RKO (cell line): ENCODE measurements at places on chromosomes 12 and 14.

DNA sequence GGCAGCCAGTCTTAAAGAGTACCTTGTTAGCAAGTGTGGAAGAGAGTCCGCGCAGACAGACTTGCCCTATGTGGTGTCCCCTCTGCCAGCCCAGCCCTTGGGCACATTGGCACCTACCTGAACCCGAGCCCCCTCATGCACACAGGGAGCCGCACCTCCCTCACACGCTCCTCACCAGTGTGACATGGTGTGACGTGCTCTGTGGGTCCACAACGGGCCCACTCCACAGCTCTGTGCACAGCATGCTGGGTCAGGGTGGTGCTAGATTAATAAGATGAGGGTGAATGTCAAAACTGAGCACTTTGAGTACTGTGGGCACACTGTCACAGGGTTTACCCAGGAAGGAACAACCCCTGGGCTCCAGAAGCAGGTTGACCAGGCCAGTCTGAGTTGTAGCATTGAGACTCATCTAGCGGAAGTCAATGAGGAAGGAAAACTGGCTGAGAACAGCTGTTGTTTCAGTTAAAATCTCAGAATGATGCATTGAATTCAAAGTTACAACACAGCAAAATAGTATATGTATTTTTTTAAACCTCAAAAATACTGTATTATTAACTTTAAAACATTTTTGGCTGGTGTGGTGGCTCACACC lies 53.4 kb upstream of the AMN start:
- no peak for DNase-seq

- DNase-seq = no peak
These were observed 65.3 kb upstream of the FAM181A start for GRCh38 chr14:93861836-93862235.

DNA sequence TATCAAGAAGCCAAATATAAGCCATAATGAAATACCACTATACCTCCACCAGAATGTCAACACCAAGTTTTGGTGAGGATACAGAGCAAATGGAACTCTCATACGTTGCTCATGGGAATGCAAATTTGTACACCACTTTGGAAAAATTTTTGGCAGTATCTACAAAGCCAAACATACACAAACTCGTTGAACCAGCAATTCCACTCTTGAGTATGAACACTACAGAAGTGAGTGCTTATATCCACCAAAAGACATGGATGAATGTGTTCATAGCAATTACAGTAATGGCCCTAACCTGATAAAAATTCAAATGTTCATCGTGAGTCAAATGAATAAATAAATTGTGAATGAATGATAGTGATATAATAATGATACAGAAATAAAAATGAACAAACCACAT lies 24.8 kb downstream of the C12orf71 start:
- DNase-seq = no peak

DNA sequence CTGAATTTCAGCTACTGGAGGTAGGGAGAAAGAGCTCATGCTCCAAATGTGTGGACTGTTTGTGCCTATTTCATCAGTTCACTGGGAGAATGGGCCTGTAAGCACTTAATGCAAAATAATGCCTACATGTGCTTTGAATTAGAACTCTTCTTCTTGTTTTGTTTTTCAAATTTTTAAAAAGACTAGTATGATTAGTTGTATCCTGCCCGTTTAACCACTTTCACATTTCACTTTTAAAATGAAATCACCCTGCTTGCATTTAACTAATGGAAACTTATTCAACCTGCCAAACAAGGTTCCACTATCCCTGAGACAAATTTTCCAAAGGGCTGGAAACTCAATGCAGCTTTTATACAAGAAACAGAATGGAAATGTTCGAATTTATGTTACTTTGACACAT lies 79.7 kb downstream of the SAMD4A start:
- no peak for DNase-seq

DNA sequence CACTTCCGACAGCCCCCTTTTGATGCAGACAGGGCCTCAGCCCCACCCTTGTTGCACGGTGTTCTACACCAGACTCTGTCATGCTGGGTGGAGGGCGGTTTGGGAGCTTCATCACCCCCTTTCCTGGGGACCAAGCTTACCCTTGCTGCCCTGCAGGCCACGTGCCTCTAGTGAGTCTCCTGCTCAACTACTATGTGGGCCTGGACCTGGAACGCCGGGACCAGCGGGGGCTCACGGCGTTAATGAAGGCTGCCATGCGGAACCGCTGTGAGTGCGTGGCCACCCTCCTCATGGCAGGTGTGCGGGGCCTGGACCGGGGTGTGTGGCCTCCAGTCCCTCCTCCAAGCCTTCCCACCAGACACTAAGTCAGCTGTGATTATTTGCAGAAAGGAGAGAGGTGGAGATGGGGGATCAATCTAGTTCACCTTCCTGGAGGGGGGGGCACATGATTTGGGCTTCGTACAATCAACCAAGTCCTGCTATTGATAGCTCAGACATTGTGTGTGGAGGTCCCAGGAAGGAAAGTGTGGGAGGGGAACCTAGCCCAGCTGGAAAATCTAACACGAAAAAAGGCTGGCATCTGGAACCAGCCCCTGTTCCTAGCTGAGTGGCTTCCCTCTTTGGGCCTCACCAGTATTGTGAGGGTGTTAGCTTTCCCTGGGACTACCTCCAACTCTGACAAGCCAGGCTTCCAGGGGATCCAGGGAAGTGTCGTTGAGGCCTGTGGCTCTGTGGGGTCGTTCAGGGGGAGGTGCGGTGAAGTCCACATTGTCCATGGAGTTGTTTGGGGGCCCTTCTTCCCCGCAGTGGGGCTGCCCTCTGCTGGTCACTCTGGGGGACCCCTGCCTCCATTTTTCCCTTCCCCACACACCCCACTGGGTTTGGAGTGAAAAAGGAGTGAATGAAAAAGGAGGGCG lies 1.6 kb downstream of the ANKRD33 start:
- no peak for DNase-seq

DNA sequence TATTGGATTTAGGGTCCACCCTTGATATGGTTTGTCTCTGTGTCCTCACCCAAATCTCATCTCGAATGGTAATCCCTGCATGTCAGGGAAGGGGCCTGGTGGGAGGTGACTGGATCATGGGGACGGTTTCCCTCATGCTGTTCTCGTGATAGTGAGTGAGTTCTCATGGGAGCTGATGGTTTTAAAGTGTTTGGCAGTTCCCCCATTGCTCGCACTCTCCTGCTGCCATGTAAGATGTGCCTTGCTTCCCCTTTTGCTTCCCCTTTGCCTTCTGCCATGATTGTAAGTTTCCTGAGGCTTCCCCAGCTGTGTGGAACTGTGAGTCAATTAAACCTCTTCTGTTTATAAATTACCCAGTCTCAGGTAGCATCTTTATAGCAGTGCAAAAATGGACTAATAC lies 118.3 kb downstream of the VRK1 start:
- no peak for DNase-seq

DNA sequence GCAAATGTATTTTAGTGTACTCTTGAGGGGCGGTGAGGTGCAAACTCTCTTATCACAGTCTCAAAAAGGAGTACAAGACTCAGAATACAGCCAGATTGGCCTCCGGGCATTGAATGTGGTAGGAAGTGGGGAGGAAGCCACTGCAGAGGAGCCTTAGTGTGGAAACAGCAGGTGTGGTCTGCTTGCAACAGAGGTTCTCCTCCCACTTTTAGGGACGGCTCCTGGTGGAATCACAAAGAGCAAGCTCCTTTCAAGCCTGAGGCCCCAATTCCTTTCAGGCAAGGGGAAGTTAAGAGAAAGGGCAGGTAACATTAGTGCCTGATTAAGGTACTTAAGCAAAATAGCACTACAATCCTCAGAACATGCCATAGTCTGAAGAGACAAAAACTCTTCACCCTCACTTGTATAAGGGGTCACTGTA lies 23.7 kb upstream of the SLC2A3 start:
- no peak for DNase-seq

DNA sequence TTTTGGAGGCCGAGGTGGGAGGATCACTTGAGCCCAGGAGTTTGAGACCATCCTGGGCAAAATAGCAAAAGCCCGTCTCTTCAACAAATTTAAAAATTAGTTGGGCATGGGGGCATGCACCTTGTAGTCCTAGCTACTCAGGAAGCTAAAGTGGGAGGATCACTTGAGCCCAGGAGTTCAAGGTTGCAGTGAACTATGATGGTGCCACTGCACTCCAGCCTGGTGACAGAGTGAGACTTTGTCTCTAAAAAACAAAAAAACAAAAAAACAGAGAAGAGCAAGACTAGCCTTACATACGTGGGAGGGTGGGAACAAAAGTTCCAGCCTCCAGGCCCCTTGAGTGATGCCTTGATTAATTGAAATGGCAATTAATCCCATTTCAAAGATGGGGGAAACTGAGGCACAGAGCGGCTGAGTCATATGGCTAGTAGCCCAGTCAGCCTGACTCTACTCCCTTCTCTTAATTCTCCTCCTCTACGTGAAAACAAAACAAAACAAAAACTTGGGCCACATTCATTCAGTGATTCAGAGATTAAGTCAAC lies 3.3 kb upstream of the FAM222A start:
- no peak for DNase-seq

DNA sequence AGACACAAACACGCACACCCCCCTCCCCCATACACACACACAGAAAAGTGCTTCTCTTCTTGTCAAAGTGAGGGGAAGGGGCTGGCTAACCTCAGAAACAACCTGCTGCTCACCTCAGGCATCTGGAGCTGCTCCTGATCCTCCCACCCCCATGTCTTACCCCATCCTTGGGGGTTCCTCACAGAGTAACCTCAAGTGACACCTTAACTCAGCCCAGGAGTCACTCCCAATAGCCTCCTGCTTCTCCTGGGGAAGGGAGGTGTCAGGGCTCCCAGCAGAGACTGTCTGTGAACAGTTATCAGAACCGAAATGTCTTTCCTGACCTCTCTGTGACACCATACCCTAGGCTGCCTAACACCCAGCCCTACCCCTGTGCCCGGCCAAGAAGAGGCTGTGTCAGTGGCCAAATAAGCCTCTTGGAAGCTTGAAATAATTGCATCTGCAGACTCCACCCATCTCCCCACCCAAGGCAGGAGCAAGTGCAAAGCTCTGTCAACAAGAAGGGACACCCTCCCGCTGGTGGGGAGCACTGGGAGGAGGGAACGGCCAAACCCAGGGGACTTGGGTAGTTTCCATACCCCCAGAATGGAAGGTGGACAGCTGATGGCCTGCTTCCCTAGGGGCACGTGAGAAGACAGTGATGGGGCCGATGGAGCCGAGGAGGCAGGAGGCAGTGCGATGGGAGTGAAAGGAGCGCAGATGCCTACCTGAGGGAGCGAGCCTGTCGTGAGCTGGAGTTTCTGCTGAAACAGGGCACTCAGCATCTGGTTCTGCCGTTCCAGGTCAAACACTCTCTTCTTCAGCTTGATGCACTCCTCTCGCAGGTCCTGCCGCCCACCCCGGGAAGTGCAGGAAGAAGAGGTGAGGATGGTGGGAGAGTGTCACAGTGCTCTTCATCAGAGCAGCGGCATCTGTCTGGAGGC lies 26.8 kb downstream of the NCKAP5L start:
- DNase-seq = no peak

GRCh38 chr12:66132408-66132807 lies 1.9 kb upstream of the LLPH start:
- DNase-seq = peak; percentile 95

DNA sequence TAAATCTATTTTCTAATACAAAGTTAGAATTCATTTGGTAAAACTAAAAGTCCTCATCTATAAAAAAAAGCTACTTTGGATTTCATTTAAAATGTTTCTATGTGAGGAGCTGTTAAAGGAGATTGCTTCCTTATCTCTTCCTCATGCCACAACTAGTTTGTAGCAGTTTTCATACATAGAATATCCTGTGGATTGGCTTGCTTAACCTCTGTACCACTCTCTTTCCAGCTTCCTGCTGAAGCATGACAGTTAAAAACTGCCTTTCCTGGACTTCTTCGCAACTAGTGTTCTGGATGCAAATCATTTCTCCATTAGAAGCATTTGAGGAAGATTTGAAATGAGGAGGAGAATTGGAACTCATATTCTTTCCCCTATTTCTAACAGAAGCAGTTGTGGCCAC lies 49.6 kb downstream of the ST8SIA1 start:
- DNase-seq = no peak

DNA sequence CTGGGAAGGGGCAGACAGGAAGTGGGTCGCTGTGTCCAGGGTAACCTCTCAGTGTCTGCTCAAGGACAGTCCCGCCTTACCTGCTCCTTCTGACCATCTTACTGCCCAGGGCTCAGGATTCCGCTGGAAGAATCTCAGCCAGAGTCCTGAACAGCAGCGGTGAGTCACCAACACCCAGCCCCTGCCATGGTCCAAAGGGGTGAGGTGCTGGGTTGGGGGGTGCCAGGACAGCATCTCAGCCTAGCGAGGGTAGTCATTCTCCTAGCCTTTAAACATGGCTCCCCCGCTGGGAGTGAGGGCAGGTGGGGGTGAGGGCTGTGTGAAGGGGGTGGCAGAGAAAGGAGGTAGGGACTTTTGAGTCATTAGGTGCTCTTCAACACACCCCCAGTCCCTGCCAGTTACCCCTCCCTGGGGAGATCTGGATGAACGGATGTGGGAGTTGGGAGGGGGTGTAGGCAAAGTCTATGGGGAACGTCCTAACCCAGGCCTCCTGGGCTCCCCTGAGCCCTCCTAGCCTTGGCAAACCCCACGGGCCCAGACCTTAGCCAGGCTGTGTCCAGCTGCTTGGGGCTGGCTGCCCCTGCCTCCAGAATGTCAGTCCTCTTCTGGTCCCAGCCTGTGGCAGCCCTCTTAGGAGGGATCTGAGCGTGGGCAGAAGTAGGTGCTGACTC lies 2.5 kb downstream of the TAMALIN start:
- no peak for DNase-seq

DNA sequence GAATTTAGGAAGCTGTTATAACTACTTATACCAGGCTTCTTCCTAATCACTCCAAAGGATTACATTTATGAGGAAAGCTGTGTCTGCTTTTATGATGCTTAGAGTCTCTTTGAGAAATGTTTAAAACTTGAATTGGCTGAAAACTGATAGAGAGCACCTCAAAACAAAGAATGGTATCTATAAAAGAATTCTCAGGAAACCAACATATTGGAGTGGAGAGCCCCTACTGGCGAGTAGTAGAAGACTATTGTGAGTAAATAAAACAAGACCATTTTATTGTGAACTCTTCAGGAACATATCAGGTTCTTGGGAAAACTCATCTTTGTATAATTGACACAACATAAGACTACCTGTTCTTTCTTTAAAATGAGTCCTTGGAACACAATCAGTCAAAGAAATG lies 578.6 kb downstream of the RERGL start:
- DNase-seq = peak; percentile 34

- no peak for DNase-seq
These were observed 70.8 kb upstream of the SRSF5 start for GRCh38 chr14:69696204-69696527.

DNA sequence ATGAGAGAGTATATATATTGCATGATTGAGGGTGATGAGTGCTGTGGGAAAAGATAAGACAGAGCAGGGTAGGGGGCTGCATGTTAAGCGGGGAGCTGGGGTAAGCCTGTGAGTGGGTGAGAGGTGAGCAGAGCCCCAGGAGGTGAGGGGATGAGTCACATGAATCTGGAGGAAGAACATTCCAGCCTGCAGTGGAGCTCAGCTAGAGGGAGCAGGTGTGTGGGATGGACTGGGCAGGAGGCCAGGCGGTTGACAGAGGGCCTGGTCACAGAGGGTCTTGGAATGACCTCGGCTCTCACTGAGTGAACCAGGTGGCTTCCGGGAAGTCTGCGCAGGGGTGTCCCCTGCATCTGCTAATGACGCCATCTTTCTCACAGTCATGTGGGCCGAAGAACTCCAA lies 44.4 kb downstream of the GIT2 start:
- no peak for DNase-seq
